Brain (organoid and tissue), 16 donors: ENCODE measurements at places on chromosomes 6 and 20. TPM values are rescaled to one million over a fixed set of nuclear protein-coding genes. Genes with fewer than 3 reads are reported as not detected.
A peak's percentile ranks its signal among the peaks of the same experiment; 100 is the strongest.

DNA sequence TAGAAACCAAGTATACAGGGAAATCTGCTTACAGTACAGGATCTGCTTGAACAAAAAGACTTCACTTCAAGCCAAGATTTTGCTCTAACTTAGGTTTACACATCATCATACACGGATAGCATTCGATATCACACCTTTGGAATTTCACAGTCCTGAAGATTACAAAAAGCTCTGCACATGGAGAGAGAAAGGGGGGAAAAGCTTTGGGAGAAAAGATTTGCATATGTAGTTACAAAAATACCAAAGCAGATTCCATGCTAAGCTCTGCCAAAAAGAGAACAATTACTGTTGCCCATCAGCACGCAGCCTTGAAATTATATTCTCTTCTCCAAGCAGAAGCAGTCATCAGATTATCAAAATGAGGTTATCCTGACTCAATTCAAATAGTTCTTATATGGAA lies 62.0 kb downstream of the HIVEP2 start:
- no peak for DNase-seq

GRCh38 chr20:40880063-40880728 lies 148.4 kb upstream of the TOP1 start:
- DNase-seq = no peak

- no peak for DNase-seq
Observed at GRCh38 chr6:34865107-34865506, 22.7 kb downstream of the TAF11 start.

DNA sequence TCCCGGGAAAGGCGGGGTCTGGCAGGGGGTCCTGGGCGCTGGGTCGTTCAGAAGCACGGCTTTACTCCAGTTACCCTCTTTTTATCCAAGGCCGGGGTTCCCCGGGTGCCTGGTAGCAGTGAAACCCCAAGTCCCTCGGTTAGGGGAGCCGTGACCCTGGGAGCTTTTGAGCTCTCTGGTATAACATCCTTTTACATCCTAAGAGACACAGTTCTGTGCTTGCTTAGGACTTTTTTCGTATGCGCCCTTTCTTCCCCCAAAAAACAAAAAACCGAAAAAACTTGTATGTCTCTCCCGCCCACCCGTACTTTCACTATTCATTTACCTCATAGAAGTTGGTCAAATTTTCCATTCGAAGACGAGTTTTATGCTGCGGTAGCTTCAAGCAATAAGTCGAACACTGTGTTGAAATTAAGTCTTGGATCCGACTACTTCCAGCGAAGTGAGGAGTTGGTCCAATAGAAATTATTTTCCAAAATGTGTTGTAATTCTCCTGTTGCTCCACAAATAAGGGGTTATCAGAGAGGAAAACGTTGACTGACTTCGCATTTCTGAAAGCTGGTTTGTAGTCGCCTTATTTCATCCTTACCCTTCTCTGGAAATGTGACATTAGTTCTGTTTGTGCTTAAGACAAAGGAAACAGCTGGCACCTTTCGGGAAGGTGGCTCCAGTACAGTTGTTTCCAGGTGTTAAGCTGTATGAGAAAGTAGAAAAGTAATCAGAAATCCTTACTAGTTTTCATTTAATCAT lies 816 bp upstream of the MAN1A1 start:
- peak; percentile 19 for DNase-seq

DNA sequence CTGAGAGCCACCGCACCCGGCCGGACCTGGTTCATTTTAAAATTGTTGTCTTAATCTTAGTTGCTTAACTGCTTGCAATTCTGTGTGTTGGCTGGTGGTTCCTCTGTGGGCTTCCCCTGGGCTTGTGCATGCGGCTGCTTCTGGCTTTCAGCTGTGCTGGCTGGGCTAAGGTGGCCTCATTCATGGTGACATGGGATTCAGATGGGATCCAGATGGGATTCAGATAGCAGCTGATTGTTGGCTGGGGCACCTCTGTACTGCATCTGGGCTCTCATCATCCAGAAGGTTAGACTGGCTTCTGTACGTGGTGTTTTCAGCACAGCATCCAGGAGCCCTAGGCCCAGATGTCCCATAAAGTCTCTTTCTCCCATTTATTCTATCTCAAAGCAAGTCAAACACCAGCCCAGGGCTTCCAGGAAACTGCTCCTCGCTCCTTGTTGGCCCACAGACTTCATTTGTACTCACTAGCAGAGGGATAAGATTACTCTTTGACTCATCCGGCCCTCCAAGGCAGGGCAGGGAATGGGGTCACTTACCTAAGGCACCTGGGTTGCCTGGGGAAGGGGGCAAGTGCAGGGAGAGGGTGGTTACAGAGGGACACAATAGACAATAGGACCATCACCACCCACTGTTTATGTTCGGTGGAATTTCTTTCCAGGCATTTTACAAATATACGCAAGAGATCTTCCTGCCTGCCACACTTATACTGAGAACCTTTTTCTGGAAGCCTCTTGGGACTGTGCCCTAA lies 10.2 kb upstream of the PEDS1 start:
- no peak for DNase-seq

GRCh38 chr6:114063956-114064355 lies 93.0 kb upstream of the HDAC2 start:
- no peak for DNase-seq

DNA sequence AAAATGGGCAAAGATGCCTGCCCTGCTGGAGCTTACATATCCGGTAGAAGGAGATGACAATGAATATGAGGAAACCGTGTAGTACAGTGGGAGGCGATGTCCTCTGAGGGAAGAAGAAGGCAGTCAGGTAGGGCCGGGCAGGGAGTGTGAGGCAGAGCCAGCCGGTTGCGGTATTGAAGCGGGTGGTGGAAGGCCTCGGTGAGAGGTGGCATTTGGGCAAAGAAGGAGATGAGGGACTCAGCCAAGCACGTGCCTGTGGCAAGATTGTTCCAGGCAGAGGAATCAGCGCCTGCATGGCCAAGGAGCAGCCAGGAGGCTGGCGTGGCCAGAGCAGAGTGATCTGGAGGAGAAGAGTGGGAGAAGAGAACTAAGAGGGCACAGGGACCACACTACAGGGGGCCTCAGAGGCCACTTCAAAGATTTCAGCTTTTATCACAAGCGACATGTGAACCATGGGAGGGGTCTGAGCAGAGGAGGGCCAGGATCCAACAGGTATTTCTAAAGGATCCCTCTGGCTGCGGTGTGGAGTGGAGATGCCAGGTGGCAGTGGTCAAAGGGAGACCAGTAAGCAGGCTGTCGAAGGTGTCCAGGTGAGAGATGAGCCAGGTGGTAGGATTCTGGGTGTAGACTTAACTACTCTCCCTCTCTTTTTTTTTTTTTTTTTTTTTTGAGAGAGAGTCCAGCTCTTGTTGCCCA lies 13.8 kb downstream of the MDFI start:
- no peak for DNase-seq

The GFOD1 gene
- 5.4 TPM for polyA plus RNA-seq

- no peak for DNase-seq
Observed at GRCh38 chr20:50320901-50321796, 130.5 kb downstream of the CEBPB start.

DNA sequence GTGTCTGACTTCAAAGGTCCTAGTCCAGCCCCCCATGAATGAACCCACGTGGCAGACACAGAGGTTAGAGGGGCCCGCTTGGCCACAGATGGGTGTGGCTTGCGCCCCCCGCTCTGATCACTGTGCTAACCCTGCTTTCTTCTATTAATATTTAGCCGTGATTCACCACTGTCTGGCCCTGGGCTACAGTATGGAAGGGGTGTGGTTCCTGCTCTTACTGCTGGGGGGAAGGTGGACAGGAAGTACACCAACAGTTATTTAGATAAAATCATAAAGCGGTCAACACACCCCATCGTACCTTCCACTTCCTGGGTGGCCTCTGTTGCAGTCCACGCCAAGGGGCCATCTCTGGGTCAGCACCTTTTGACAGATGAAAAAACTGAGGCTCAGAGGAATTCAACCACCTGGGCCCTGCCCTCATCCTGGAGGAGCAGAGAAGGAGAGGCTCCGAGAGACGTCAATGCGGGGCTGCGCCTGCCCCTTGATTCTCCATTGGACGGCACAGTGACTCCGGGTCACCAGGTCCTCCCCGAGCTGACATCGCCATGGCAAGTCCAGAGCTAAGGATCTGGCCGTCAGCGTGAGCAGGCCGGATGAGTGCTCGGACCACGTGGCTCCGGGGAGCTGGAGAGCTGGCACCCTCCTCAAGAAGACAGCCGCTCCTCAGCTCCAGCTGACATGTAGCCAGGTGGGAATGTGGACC lies 206.3 kb downstream of the PREX1 start:
- DNase-seq = no peak

The MAPK13 gene
- 40.2 TPM for polyA plus RNA-seq

GRCh38 chr6:139632840-139633239 lies 258.4 kb upstream of the CITED2 start:
- no peak for DNase-seq

DNA sequence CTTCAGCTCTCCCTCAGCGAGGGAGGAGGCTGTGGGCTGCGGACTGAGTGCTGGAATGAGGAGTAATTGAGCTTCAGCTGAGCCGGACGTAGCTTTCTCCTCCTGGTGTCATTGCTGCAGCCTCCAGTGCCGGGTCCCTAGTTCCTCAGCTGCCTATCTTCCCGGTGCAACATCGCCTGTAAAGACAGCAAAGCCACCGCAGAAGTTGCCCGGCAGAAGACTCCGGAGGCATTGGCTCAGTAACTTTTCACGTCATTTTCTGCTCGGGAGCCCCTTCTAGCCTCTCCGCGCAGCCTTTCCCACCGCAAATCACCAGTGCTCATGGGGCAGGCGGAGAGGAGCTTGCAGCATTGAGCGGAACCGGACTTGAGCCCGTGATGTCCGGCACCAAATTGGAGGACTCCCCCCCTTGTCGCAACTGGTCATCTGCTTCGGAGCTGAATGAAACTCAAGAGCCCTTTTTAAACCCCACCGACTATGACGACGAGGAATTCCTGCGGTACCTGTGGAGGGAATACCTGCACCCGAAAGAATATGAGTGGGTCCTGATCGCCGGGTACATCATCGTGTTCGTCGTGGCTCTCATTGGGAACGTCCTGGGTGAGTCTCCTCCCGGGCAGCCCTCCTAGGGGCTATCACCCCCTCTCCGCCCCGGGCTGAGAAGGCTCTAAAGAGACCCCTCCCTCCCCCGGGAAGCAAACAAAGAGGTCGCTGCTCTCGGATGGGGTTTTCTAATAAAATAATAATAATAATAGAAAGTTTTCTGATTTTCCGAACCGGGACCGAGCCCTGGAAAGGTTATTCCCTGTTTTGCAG lies at the start of gene HCRTR2:
HCRTR2 (plus strand) TSS at position 305 of the 816 bp plus-strand sequence; CDS start at position 378, 73 bp downstream.
- DNase-seq = peak; percentile 64
